ENCODE measurements at places on chromosomes 12 and 14. TPM values are rescaled to one million over a fixed set of nuclear protein-coding genes. Genes with fewer than 3 reads are reported as not detected.

The FGD4 gene
- 2.2 TPM for total RNA-seq

The DLK1 gene
- not detected for total RNA-seq

The RFLNA gene
- total RNA-seq, result not detected

The SIRT4 gene
- 2.4 TPM for total RNA-seq

The ZNF740 gene
- 6.3 TPM for total RNA-seq

The TMEM233 gene
- 0.29 TPM for total RNA-seq

The CALCOCO1 gene
- 33.5 TPM for total RNA-seq

The TRIM9 gene
- 0.48 TPM for total RNA-seq

The RPGRIP1 gene
- not detected for total RNA-seq

The CCDC91 gene
- total RNA-seq, result 11.9 TPM

The CCDC184 gene
- total RNA-seq, result 1.2 TPM

The SDSL gene
- 7.6 TPM for total RNA-seq

The OR6C2 gene
- total RNA-seq, result not detected

The RPL41 gene
- total RNA-seq, result 3,847 TPM

The APPL2 gene
- total RNA-seq, result 12.3 TPM

The NPAS3 gene
- 4.2 TPM for total RNA-seq

The PLEKHG7 gene
- total RNA-seq, result not detected

The SMCO3 gene
- not detected for total RNA-seq

The MBIP gene
- 17.7 TPM for total RNA-seq

The KRT3 gene
- not detected for total RNA-seq

The REP15 gene
- total RNA-seq, result 0.25 TPM

The TEAD4 gene
- 12.7 TPM for total RNA-seq

The MIPOL1 gene
- not detected for total RNA-seq

The SNRPF gene
- 32.6 TPM for total RNA-seq

The KLRG1 gene
- 0.14 TPM for total RNA-seq

The HOXC10 gene
- total RNA-seq, result 2.0 TPM

The GYS2 gene
- total RNA-seq, result not detected

The ALDH1L2 gene
- total RNA-seq, result 9.6 TPM

The TEX22 gene
- 0.04 TPM for total RNA-seq

The MYO1H gene
- not detected for total RNA-seq

The TCTN1 gene
- total RNA-seq, result 62.3 TPM

The DDX47 gene
- total RNA-seq, result 203 TPM

The TAS2R30 gene
- 0.10 TPM for total RNA-seq

The RFX4 gene
- total RNA-seq, result not detected

The NR4A1 gene
- total RNA-seq, result 0.54 TPM

The KCNC2 gene
- not detected for total RNA-seq

The B4GALNT1 gene
- total RNA-seq, result 77.3 TPM

The KCNH5 gene
- 0.68 TPM for total RNA-seq

The TAS2R46 gene
- total RNA-seq, result 0.23 TPM

The AMN gene
- total RNA-seq, result not detected

The LGMN gene
- 38.5 TPM for total RNA-seq

The CD27 gene
- total RNA-seq, result not detected

The HOXC12 gene
- not detected for total RNA-seq

The BEGAIN gene
- total RNA-seq, result not detected

The MUCL1 gene
- total RNA-seq, result not detected

The TBK1 gene
- 23.7 TPM for total RNA-seq

The SOAT2 gene
- 0.06 TPM for total RNA-seq

The TGM1 gene
- total RNA-seq, result 0.74 TPM

The PRR13 gene
- 110 TPM for total RNA-seq

The FGFR1OP2 gene
- 31.3 TPM for total RNA-seq

The SNAPC1 gene
- 11.9 TPM for total RNA-seq

The CEBPE gene
- total RNA-seq, result not detected

The PLEKHD1 gene
- 0.23 TPM for total RNA-seq

The POTEM gene
- not detected for total RNA-seq

The BCL2L2 gene
- 9.7 TPM for total RNA-seq

The PPP4R4 gene
- total RNA-seq, result 3.8 TPM

The ABHD12B gene
- not detected for total RNA-seq

The TAS2R10 gene
- total RNA-seq, result not detected
